PC-3 (cell line): ENCODE measurements at places on chromosomes 4 and X.

- no peak for DNase-seq
- H3K27ac ChIP-seq = no peak overlapping the region
- H3K27me3 ChIP-seq = no peaks in the 10 kb centered on the region
Measured at GRCh38 chr4:160562661-160563060, 1459.8 kb downstream of the RAPGEF2 start.

DNA sequence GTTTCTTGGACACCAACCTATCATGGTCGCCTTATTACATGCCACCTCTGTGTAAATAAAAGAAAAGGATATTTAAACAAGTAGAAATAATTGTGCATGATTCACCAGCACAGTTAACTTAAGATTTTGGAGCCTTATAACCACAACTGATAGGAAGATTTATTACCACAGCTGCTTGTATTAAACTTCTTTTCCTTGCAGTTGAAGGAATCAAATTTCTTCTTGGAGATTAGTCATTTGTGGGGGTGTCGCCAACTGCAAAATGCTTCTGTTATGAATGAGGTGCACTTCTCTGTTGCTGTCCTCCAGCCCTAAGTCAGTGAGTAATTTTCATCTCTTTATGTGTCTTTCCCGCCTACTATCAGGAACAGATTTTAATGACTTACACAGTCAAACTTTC is 73.3 kb downstream of the OR13H1 start:
- peaks cover 3% of the 10 kb centered on the region; the same call in 1 of the 2 replicates for H3K4me1 ChIP-seq
- no peak overlapping the region for H3K4me3 ChIP-seq
- H3K27me3 ChIP-seq = 0 out of 2 replicates have a peak, but pooled peaks cover 7% of the 10 kb centered on the region
- peak; percentile 68 for DNase-seq
- H3K36me3 ChIP-seq = no peaks in the 10 kb centered on the region

DNA sequence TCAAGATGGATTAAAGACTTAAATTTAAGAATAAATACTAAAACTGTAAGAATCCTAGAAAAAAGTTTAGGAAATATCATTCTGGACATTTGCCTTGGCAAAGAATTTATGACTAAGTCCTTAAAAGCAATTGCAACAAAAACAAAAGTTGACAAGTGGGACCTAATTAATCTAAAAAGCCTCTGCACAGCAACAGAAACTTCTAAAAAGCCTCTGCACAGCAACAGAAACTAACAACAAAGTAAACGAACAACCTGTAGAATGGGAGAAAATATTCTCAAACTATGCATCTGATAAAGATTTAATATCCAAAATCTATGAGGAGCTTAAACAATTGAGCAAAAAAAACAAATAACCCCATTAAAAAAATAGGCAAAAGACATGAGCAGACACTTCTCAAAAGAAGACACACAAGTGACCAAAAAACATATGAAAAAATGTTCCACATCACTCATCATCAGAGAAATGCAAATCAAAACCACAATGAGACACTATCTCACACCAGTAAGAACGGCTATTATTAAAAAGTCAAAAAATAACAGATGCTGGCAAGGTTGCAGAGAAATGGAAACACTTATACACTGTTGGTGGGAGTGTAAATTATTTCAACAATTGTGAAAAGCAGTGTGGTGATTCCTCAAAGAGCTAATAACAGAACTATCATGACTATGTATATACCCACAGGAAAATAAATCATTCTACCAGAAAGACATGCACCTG is 5.5 kb upstream of the OPRPN start:
- no peaks in the 10 kb centered on the region for H3K4me1 ChIP-seq
- peaks cover 7% of the 10 kb centered on the region; the same call in 1 of the 2 replicates for H3K27me3 ChIP-seq
- no peak overlapping the region for H3K4me3 ChIP-seq
- no peaks in the 10 kb centered on the region for H3K36me3 ChIP-seq

DNA sequence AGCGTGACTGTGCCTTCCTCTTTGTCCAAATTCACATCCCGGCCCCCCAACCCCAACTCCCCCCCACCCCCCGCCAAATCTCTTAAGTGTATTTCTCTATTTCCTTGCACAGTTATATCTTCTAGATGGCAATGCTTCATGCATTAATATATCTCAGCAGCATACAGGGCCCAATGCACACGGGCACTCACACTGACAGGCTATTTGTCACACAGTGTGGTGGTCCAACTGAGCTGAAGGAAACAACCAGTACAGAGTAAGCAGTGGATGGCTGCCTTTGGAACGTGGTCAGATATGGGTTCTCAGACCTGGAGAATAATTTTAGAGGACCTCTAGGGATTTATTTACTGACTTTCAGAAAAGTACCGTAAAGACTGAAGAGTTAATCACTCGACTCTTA is 681 bp downstream of the EXOC1 start:
- H3K27me3 ChIP-seq = no peaks in the 10 kb centered on the region
- DNase-seq = peak; percentile 14
- peaks cover 17% of the 10 kb centered on the region for H3K4me1 ChIP-seq
- peak overlapping the region; percentile 84 for H3K4me3 ChIP-seq
- H3K36me3 ChIP-seq = peaks cover 11% of the 10 kb centered on the region

DNA sequence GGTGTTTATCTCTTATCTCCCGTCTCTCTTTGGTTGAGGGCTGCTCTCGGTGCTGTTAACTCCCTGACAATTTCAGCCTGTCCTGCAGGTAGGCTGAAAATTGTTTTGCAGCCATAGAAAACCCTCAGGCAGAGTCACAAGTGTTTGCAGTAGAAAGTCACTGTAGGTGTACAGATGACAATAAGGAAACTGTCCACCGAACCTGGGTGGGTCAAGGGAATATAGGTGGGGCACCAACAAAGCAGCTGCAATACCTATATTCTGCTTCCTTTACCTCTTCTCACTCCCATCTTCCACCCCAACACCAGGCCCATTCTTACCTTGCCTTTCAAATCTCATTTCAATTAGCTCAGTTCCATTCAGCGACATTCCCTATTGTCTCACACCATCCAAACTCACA is 381.8 kb downstream of the PPP1R2C start:
- H3K36me3 ChIP-seq = no peaks in the 10 kb centered on the region
- no peak for DNase-seq
- no peaks in the 10 kb centered on the region for H3K4me1 ChIP-seq
- H3K27me3 ChIP-seq = 0 out of 2 replicates have a peak, but pooled peaks cover 3% of the 10 kb centered on the region
- no peak overlapping the region for H3K4me3 ChIP-seq
- H3K27ac ChIP-seq = no peak overlapping the region

- H3K36me3 ChIP-seq = no peaks in the 10 kb centered on the region
- DNase-seq = peak; percentile 53
- peaks cover 8% of the 10 kb centered on the region for H3K4me1 ChIP-seq
- H3K4me3 ChIP-seq = no peak overlapping the region
Measured at GRCh38 chr4:148986951-148987350, 544.7 kb upstream of the NR3C2 start.

GRCh38 chr4:138039010-138039409 is 203.1 kb downstream of the SLC7A11 start:
- no peak overlapping the region for H3K4me3 ChIP-seq
- no peaks in the 10 kb centered on the region for H3K27me3 ChIP-seq
- H3K4me1 ChIP-seq = peaks cover 14% of the 10 kb centered on the region
- DNase-seq = no peak
- no peaks in the 10 kb centered on the region for H3K36me3 ChIP-seq
- H3K27ac ChIP-seq = no peak overlapping the region

GRCh38 chr4:16790508-16790907 is 107.9 kb downstream of the LDB2 start:
- H3K27ac ChIP-seq = no peak overlapping the region
- H3K27me3 ChIP-seq = peaks cover 32% of the 10 kb centered on the region
- peak; percentile 18 for DNase-seq
- no peaks in the 10 kb centered on the region for H3K36me3 ChIP-seq
- no peaks in the 10 kb centered on the region for H3K4me1 ChIP-seq

DNA sequence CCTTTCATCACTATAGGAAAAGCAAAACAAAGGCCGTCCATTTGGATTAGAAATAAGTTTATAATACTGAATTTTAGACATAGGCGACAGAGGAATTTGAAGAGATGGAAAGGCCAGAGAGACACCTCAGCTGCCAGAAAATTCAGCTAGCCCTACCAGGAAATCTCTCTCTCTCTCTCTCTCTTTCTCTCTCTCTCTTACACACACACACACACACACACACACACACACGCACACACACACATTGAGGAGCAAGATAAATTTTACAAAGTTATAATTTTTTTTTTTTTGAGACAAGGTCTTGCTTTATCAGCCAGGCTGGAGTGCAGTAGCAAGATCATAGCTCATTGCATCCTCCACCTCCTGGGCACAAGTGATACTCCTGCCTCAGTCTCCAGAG is 1.4 kb downstream of the XK start:
- H3K27ac ChIP-seq = no peak overlapping the region
- H3K27me3 ChIP-seq = no peaks in the 10 kb centered on the region
- no peaks in the 10 kb centered on the region for H3K36me3 ChIP-seq
- H3K4me1 ChIP-seq = peaks cover 17% of the 10 kb centered on the region
- peak overlapping the region; percentile 68 for H3K4me3 ChIP-seq
- DNase-seq = no peak

GRCh38 chr4:89175611-89176010 is 64.3 kb downstream of the TIGD2 start:
- no peak overlapping the region for H3K27ac ChIP-seq
- H3K36me3 ChIP-seq = no peaks in the 10 kb centered on the region
- no peaks in the 10 kb centered on the region for H3K4me1 ChIP-seq

GRCh38 chr4:1381944-1382541 is 24.2 kb downstream of the NKX1-1 start:
- H3K27me3 ChIP-seq = no peaks in the 10 kb centered on the region
- H3K36me3 ChIP-seq = no peaks in the 10 kb centered on the region
- H3K4me3 ChIP-seq = no peak overlapping the region
- H3K4me1 ChIP-seq = no peaks in the 10 kb centered on the region

DNA sequence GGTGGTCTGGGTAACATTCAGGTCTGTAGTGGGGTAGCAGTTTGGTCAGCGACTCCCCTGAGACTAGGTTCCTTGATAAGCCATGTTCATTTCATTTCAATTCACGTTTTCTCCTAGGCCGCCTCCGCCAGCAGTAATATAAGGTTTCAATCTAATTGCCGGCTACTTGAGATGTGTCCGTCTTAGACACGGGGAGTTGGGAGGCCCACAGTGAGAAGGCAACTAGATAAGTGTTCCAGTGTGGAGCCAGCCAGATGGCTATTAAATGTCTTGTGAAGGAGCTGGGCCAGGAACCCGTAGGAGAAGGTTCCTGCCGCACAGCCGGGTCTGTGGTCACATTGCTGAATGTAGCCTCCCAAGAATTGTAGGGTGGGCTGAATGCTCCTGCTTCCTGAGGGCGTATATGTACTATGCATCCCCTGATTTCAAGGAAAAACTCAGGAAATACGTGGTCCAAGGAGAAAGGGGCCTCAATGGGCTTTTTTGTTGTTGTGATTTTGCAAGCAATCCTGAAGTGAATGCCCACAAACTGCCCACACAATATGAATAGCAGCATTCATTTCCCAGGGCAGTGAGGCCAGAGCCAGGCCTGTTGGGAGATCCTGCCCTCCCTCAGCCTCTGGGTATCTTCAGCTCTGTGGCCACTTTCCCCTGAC is 220.6 kb upstream of the RPL34 start:
- no peak overlapping the region for H3K27ac ChIP-seq
- H3K27me3 ChIP-seq = no peaks in the 10 kb centered on the region
- no peak overlapping the region for H3K4me3 ChIP-seq
- H3K4me1 ChIP-seq = no peaks in the 10 kb centered on the region
- DNase-seq = no peak

- no peak overlapping the region for H3K4me3 ChIP-seq
- H3K27me3 ChIP-seq = no peaks in the 10 kb centered on the region
- no peak overlapping the region for H3K27ac ChIP-seq
- H3K36me3 ChIP-seq = no peaks in the 10 kb centered on the region
Measured at GRCh38 chr4:48138936-48139335, 4.9 kb upstream of the TXK start.
